H9 (cell line): ENCODE measurements at places on chromosomes 11 and 22.

DNA sequence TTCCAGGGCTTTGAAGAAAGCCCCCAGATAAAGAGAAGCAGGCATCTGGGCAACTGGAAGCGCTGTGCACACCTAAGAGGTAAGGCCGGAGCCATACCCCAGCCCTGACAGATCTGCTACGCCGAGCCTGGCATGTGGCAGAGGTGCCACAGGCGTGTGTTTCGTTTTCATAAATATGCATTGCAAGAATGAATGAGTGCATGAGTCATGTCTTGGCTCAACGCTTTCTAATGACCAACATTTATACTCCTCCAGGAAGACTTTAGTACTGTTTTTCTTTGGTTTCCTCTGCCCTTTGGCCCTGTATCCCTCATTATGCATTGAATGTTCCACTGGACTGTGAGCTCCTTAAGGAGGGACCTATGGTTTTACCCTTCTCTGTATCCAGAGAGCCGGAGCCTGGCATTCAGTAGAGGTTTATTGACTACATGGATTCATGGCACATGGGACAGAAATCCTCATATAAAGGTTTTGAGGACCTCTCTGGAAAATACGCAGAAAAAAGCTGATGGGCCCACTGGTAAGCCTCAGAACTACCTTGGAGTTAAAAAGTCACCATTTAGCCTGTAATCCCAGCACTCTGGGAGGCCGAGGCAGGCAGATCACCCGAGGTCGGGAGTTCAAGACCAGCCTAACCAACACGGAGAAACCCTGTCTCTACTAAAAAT lies 38.9 kb upstream of the CSNK2A3 start:
- no peak for DNase-seq

DNA sequence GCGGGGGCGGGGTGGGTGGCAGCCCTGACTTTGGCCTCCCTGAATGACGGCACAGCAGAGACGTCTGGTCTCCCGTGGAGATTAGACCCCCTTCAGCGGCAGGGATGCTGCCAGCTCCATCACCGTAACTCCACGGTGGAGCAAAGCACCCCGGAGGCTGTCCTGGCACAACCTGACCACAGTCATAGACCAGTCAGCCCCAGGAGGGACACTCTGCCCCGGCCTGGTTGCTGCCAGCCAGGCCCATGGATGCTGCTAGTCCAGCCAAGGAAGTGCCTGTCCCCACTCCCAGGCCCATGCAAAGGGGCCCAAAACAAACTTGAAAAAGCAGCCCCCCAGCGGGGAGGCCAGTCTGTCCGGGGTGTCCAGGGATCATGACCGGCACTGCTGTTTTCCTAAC lies 11.5 kb upstream of the ANO1 start:
- DNase-seq = peak; percentile 21

- no peak for DNase-seq
Measured at GRCh38 chr11:1933416-1934334, 13.5 kb upstream of the MRPL23 start.

DNA sequence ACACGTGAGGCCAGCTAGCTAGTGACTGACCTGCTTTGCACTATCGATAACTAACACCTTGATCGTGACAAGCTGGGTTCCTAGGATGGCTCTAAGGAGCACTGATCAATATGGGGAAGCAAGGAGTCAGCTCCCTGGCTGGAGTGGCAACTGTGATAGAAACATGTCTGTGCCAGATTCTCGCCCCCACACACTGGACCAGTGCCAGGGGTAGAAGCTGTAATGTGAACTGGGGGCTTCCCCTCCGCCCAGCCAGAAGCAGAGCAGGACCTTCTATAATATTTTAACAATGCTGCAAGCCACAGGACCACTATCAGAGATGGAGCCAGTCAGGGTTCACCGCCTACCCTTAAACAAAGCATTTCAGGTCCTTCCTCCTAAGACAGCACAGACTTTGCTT lies 96.5 kb downstream of the DSCAML1 start:
- no peak for DNase-seq

- no peak for DNase-seq
Measured at GRCh38 chr22:48639896-48640748, 1187.6 kb downstream of the BRD1 start.

- no peak for DNase-seq
Measured at GRCh38 chr11:70327717-70328116, 57.2 kb downstream of the PPFIA1 start.

DNA sequence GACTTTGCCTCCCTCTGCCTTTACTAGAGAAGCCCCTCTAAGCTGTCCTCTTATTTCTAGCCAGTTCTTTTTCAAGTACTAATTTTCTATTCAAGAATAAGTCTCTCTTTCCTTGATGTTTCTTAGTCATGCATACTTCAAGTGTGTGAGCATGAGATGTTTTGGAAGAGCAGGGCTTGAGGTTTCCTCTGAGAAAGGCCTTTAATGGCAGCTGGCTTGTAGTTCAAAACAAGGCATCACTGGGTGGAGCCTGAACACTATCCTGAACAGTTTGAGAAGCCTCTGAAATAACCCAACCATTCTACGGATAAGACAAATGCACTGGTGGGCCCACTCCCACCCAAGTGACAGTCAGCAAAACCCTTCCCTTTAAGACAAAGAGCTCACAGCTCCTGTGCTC lies 37.6 kb downstream of the CLDN25 start:
- no peak for DNase-seq

GRCh38 chr11:10287766-10288715 lies 6.0 kb downstream of the SBF2 start:
- DNase-seq = no peak

DNA sequence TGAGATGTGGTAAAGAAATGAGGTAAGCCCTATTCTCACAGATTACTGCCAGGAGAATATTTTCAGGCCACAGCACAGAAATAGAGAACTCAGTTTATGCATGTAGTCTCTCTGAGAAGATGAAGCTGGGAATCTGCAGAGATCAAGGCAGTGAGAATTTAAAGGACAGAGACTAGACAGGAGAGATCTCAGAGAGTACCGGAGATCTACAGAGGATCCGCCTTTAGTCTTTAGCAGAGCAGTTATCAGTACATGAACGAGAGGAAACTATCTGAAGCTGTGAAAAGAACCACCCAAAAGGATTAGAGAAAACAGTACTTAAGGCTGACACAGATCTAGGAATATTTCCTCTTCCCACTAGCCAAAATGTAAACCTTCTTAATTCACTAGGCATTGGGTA lies 101.5 kb downstream of the DLG2 start:
- DNase-seq = no peak

DNA sequence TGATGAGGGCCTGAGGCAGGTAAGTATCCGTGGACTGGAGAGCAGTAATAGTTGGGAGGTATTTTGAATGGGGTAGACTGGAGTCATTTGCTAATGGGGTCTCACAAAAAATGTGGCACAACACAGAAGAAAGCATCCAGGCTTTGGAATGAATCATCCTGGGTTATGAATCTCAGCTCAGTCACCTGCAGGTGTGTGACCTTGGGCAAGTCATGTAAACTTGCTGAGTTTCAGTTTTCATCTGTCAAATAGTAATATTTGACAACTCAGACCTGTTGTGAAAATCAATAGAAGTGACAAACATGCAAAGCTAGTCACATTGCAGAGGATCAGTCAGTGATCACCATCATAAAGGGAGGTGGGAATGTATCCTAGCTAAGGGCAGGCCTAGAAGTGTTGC lies 232.0 kb upstream of the TENM4 start:
- no peak for DNase-seq

- DNase-seq = peak; percentile 90
Measured at GRCh38 chr11:67629386-67630227, at the start of gene NUDT8. Gene NUDT8, minus strand, starts transcription at chr11:67629937. Its CDS starts 26 bp downstream, at chr11:67629911.

GRCh38 chr22:35092406-35092805 lies 26.4 kb downstream of the ISX start:
- DNase-seq = no peak

DNA sequence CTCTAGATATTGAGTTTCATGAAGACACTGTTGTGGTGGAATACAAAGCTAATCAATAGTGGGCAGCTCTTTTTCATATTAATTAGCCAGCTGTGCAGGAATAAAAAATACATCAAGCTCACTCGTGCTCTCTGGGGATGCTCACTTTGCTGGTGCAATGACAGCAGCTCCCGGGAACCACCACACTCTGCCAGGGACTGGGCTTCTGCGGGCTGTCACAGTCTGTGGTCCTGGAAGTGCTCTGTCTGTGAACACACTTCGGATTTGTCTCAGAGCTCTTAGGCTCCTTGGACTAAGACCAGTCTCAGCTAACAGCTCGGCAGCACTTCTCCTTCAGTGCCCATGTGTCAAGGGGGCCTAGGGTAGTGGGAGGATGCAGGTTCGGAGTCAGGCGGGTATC lies 393.5 kb downstream of the TENM4 start:
- no peak for DNase-seq

DNA sequence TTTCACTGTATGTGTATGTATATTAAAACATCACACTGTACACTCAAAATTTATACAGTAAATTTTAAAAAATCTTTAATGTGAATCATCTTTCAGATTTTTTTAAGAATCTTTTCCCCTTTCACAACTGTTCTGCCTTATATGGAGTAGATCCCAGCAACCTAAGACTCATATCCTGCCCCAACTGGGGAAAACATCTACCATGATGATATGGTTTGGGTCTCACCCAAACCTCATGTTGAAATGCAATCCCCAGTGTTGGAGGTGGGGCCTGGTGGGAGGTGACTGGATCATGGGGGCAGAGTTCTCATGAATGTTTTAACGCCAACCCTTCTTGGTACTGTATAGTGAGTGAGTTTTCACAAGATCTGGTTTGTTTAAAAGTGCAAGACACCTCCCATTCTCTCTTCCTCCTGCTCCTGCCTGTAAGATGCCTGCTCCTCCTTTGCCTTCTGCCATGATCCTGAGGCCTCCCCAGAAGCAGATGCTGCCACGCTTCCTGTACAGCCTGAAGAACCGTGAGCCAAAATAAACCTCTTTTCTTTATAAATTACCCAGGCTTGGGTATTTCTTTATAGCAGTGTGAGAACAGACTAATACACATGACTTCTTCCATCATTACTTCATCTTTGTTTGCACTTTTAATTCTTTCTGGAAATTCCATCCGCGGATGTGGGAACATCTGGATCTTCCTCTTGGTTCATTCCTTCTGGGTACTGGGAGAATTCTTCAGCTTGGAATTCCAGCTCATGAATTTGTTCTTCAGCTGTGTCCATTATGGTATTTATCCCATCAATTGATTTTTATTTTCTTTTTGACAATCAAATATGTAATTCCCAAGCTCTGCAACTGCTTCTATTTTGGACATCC lies 36.9 kb downstream of the LINC01488 start:
- no peak for DNase-seq

DNA sequence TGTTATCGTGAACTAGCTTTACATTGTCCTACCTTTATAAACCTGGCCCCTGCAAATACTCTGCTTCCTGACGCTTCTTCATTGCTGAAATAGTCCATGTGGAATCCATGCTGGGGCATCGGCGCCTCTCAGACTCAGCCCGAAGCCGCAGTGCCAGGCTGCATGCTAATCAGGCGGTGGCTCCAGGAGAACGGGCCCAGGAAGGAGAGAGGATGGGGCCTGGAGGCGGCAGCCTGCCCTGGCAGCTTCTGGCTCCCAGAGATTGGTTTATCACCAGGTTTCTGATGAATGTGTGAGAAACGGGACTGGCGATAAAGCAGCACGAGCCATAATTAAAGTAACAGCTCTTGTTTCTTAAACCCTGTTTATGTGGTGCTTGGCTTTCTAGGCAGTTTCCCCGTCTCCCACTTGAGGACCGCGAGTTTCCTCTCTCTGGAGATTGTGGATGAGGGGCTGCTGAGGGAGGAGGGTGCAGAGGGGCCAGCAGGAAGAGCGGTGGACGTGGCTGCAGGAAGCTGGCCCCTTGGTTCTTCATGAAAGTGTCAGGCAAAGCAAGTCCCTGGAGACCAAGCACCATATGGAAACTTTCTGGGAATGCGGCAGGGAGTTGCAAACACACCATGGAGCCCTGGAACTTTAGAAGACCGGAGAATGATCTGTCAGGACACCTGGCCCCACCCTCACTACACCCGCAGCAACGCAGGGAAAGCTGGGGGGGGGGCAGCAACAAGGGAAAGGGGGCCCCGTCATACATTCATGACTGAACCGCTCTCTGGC lies 93.4 kb downstream of the NTM start:
- DNase-seq = no peak

DNA sequence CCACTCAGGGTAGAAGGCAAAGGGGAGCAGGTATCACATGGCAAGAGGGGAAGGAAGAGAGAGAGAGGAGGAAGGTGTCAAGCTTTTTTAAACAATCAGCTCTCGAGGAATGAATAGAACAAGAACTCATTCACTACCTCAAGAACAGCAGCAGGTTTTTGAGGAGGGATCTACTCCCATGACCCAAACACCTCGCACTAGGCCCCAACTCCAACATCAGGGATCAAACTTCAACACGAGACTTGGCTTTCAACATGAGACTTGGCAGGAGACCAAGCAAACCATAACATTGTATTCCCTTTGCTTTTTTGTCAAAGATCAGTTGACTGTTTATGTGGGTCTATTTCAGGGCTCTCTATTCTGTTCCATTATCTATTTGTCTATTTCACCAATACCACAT lies 26.9 kb upstream of the APOBEC3A start:
- DNase-seq = no peak

GRCh38 chr11:121613724-121614123 lies 161.0 kb upstream of the SORL1-AS1 start:
- DNase-seq = no peak

GRCh38 chr11:69335007-69335780 lies 41.2 kb downstream of the MYEOV start:
- peak; percentile 14 for DNase-seq

DNA sequence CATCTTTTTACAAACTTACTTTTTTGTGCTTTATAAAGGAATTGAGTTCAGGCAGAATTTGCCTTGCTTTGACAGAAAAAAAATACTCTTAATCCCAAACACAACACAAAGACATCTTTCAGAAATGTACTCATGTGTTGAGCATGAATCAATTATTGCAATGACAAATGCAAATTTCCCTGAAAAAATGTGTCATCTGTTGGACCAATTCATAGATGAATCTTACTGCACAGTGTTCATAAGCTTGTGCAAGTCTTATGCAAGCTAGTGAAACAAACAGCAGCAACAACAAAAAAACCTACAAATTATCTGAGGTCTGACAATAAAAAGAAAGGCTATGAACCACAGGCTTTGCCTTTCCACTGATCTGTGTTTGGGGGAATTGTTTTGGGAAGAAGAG lies 42.3 kb upstream of the HTATIP2 start:
- DNase-seq = no peak

GRCh38 chr11:1655168-1656060 lies 25.8 kb downstream of the KRTAP5-5 start:
- DNase-seq = no peak
